Mesothelial cell of epicardium (in vitro differentiated cells): ENCODE measurements at places on chromosomes 6 and 20.

DNA sequence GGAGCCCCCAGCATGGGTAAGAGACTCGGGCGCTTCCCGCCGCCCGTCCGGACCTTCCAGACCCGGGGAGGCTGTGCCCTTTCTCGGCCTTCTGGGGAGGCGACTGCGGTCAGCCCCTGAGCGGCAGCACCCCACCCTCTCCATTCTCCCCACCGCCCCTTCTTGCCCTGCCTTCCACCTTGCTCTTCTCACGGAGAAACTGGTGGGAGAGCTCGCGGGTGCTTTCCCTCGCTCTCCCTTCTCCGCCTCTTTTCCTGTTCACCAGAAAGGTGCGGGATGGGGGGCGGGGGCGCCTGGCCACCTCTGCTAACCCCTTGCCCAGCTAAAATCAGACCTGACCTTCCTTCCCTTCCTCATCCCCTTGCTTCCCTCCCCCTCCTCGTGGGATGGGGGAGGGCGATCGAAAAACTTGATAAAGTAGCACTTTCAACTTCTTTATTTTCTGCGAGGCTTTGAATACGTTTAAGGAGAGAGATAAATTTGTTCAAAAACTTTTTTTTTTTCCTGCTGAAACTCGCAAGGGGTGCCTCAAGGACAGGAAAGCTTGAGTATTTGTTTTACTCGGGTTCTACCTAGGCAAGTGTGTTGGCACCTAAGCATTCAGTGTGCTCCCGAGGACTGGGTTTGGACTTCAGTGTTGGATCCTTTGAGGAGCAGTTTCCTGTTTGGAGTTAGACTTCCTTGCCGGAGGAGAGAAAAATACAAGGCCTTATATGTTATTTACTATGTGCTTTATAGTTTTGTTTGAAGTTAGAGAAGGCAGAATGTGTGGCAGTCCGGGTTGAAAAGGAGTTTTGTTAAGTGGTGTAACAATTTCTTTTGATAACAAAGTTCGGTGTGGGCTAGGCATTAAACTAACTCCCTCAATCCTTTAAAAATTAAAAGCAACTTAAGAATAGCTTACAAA is 897 bp downstream of the CD2AP start:
- DNase-seq, result no peak

DNA sequence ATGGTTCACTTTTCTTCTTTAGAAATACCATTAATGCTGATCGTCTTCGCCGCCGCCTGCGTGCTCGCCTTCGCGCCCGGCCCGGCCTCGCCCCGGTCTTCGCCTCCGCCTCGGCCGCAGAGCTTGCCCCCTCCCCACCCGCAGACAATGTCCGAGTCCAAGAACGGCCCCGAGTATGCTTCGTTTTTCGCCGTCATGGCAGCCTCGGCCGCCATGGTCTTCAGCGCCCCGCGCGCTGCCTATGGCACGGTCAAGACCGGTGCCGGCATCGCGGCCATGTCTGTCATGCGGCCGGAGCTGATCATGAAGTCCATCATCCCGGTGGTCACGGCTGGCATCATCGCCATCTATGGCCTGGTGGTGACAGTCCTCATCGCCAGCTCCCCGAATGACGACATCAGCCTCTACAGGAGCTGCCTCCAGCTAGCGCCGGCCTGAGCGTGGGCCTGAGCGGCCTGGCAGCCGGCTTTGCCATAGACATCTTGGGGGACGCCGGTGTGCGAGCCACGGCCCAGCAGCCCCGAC is 4.8 kb upstream of the PRPH2 start:
- DNase-seq, result no peak

DNA sequence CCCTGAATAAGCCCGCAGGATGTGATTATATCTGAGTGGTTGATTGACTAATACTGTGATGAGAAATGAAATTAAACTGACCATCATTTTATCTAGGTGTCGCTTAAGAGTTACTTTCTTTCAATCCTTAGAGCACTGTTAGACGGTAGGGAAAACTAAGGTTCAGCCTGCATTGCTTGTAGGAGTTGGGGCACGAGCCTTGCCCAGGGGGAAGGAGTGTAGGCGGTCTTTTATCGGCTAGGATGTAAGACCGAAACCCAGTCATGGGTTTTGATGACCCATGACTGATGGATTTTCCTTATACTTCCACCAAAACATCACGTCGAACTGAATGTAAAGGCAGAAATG is 392 bp upstream of the TASP1 start:
- DNase-seq, result no peak

DNA sequence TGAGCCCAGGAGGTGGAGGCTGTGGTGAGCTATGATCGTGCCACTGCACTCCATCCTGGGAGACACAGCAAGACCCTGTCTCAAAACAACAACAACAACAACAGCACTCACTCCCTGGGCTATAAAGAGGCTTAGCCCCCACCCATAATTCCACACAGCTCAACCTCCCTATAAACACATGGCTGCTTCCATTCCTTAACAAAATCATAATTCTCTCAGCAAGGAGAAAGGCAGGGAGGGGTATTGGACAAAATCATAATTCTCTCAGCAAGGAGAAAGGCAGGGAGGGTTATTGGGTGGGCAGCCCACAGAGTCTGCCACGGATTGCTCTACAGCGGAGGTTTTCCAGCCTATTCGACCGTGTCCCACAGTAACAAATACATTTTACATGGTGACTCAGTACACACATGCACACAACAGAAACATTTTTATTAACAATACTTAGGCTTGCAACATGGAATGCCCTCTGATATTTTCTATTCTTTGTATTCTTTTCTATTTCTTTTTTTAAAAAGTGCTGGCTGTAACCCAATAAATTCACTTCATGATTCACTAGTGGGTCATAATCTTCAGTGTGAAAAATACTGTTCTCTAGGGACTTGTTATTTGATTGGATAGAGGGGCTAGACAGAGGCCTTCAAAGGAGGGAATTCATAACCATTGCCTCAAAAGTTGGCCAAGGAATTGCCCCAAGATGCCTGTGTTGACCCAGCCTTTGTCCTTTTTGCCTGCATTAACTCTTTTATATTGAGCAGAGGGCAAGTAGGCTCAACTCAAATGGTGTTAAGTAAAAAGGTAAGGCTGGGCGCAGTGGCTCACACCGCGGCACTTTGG is 50.6 kb upstream of the ZMYND8 start:
- DNase-seq, result no peak

DNA sequence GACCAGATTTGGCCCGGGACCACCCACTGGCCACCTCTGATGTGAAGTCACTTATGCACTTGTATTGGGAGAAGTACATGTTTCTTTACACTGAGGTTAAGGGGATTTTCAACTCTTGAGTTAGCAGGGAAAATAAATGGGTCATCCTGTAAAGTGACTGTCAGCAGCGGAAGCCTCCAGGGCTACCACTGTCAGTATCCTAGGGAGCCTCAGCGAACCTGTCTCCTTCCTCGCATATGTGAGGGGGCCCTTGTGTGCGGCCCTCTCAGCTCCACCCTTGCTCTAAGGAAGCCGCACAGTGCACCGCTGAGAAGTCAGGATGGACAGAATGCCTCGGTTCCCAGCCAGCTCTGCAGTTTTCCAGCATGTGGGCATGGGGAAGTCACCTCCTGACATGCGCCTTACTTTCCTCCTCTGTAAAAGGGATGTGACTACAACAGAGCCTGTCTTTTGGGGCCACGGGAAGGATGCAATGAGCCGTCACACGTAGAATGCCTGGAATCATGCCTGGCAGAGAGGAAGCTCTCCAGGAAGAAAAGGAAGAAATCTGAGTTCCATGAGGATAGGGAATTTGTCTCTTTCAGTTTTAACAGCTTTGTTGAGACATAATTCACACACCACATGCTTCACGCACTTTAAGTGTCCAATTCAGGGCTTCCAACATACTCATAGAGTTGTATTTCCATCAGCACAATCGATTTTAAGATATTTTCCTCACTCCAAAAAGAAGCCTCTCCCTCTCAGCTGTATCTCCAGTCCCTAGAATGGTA is 115.4 kb downstream of the SYCP2 start:
- DNase-seq, result no peak

GRCh38 chr6:166757232-166758135 is 130.4 kb upstream of the RPS6KA2 start:
- no peak for DNase-seq

DNA sequence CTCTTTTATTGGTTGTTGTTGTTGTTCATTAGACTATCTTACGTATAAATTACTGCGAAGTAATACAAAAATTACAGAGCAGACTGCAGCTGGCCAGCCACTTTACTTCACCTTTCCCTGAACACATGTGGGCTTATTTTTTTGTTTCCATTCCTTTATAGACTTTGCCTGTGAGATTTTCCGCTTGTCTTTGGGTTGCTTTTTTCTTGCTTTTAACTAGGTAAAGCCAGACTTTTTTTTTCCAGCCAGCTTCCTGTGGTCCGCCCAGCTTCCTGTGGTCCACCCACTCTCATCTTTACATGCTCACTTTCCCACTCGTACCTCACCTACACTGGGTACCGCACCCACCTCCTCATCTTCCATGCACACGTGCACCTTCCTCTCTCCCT is 79.0 kb downstream of the IPCEF1 start:
- no peak for DNase-seq

- DNase-seq, result no peak
Measured at GRCh38 chr6:46440641-46441040, 50.6 kb downstream of the RCAN2 start.

DNA sequence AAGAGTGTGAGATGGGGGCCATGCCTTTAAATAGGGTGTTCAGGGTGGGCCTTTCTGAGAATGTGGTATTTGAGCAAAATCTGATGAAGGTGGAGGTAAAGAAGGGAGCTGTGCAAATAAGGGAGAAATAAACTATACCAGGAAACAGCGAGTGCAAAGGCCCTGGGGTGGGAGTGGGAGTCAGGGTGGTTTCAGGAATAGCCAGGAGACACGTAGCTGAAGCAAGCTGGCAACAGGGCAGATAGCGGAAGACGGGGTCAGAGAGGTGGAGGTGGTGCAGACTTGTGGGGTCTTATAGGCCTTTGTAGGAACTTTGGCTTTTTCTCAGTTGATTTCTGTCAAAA is 51.6 kb downstream of the FGD2 start:
- no peak for DNase-seq

DNA sequence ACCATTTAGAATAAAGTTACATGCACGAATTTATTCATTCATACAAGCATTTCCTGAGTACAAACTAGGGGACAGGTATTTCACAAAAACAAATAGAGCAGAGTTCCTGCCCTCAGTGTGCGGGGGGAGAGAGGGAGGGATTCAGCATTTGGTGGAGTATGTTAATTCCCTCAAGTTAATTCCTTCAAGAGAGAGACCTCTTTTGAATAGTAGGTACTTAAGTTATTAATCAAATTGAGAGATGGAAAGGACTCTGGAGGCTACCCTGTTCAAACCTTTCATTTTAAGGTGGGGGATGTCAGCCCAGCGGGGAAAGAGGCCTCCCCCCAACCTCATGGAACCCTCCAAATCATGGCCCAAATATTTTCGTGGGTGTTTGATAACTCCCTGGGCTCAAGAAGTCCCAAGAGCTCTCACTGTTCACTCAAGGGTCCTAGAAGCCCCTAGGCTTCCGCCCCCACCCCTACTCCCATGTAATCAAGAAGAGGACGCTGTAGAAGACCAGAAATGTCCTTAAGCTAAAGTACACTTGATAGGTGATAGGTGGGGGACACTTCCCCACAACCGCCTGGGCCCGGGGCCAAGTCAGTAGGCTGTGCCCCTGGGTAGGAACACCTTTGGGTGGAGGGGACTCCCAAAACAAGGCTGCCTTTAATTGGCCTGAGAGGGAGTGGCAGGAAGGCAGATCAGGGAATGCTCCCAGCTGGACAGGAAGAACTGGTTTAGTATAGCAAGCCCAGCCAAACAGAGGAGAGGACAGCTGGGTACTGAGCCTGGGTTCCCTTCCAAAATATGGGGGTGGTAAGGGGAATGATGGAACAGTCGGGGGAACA is 2.9 kb downstream of the SDC4 start:
- no peak for DNase-seq

GRCh38 chr6:116087437-116088027 is 13.1 kb upstream of the NT5DC1 start:
- no peak for DNase-seq

GRCh38 chr20:14929388-14929787 is 592.0 kb upstream of the FLRT3 start:
- no peak for DNase-seq

DNA sequence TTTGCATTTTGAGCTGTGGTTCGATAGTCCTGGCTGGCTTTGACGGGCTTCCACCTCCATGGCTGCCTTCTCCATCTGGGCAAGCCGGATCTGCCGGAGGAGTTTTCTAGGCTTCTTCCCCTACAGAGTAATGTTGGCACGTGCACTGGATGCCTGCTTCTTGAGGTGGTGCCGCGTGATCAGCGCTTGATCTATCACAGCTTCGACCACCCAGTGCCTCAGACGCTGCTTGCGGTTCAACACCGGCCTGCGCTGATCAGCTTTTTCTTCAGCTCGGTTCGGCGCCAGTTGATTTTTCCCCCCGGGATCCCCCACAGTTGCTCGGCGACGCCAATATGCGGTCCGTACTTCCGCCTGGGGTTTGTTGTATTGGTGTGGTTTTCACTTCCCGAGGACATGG is 23.5 kb downstream of the FBXO5 start:
- DNase-seq, result no peak

GRCh38 chr6:135274561-135275293 is 93.6 kb downstream of the MYB start:
- no peak for DNase-seq

GRCh38 chr20:21826976-21827375 is 121.5 kb downstream of the PAX1 start:
- no peak for DNase-seq

GRCh38 chr6:88376768-88377387 is 210.7 kb upstream of the CNR1 start:
- no peak for DNase-seq

GRCh38 chr6:11277275-11278206 is 45.1 kb upstream of the NEDD9 start:
- DNase-seq, result no peak

DNA sequence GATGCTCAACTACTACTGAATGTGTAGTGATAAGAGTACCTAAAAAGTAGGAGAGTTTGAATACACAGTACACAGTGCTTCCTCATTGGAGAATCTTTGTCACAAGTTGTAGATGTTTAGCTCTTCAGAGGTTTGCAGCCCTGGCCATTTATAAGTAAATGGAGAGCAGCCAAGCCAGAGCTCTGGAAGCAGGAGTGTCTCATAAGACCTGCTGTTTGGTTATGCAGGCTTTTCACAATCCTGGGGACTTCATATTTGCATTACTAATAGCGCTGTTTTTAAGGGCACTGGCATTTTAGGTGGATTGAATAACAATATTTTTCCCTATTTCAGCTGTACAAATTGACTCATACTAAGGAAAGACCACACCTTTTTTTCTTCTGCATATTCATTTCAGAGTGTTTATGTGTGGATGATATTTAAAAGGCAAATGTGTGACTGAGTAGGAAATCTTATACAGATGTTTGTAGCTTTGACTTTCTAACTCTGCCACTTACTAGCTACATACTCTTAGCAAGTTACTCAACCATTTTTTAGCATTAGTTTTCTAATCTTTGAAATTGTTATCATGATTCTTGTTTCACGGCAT is 730.5 kb upstream of the MAP3K7 start:
- DNase-seq, result no peak

DNA sequence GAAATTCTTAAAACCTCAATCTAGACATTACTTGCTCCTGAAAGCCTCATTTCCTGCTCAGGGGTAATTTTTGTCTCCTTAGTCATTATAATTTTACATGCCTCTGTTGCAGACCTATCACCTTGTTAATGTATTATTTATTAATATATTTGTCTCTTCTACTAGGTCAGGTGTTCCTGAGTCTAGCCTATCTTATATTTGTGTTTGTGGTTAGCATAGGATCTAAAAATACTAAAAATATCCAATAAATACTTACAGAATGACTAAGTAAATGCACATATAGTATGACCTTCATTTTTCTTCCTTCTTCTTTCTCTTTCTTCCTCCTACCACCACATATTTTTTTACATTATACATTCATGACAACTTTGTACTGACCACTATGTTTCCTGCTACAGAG is 268.9 kb upstream of the HS3ST5 start:
- DNase-seq, result no peak
